CD4-positive, alpha-beta T cell treated with Interleukin-21 for 1 hour (primary cell): ENCODE measurements at places on chromosomes 6 and 20.

- no peak for DNase-seq
Measured at GRCh38 chr6:727856-728255, 34.9 kb upstream of the EXOC2 start.

GRCh38 chr6:49555951-49556350, 5.5 kb downstream of the C6orf141 start:
- no peak for DNase-seq

- no peak for DNase-seq
Measured at GRCh38 chr6:165937564-165938358, 229.9 kb downstream of the TBXT start.

GRCh38 chr6:36676141-36677058, 2.1 kb upstream of the CDKN1A start:
- DNase-seq, result no peak

DNA sequence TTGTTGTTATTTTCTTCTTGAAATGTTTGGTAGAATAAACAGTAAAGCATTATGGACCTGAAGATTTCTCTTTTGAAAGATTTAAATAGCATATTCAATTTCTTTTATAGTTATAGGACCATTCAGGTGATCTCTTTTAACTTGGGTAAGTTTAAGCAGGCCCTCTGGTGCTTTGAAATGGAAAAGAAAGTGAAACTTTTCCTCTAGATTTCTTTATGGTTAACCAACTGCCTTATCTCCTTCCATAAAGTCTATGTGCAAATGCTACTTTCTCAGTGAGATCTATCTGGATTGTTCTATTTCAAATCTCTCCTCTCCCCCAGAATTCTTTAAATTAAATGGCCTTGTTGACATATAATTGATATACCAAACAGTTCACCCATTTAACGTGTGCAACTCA, 54.0 kb downstream of the PHACTR2 start:
- no peak for DNase-seq

DNA sequence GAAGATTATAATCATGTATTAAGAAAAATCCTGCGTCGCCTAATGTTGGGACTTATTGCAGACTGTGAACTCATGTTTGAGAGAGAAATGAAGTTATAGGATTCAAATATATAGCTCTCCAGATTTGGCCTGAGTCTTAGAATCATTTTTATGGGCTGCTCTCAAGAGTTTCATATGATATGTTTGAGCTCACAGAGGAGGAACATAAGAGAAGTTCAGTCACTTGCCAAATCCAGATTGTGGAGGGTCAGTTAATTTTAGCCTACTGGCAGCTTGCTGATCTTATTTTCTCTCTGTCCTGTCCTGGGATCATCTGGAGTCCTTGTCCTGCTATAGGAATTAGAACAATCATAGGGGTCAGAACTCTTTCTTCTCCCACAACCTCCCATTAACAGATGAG, 186.1 kb upstream of the SUPT3H start:
- DNase-seq, result no peak

DNA sequence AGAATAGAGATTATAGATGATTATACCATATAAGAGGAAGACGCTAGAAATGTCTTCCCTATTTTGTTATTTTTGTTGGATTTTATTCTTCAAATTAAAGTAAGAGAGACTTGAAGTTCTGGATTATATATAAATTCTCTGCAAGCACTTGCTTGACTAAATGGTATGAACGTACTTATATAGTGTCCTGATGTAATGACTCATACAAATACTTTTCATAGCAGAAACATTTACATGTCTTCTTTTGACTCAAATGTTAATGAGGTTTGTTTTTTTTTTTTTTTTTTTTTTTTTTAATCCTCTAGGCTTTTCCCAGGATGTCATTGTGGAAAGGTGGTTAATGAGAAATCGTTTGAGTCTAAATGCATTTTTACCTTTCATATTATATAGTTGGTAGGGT, 55.0 kb downstream of the PDE7B start:
- no peak for DNase-seq

DNA sequence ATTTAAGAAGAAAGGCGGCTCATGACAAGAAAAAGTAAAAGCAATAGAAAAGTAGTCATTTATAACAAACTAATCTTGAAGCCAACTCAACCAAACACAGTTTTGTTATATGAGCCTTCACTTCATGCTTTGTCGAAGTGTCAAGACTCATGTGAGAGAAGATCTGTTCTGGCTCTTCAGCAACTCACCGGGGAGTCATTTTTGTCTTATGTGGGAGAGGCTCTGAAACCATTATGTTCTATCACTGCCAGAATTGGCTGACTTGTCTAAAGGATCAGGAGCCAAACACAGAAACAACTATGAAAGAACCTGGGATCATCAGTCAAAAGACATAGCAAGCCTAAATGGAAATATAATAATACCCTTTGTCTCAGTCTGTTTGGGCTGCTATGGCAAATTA, 105.2 kb downstream of the CDK19 start:
- no peak for DNase-seq

- DNase-seq, result no peak
Measured at GRCh38 chr20:63087872-63088680, 81.3 kb upstream of the BHLHE23 start.

DNA sequence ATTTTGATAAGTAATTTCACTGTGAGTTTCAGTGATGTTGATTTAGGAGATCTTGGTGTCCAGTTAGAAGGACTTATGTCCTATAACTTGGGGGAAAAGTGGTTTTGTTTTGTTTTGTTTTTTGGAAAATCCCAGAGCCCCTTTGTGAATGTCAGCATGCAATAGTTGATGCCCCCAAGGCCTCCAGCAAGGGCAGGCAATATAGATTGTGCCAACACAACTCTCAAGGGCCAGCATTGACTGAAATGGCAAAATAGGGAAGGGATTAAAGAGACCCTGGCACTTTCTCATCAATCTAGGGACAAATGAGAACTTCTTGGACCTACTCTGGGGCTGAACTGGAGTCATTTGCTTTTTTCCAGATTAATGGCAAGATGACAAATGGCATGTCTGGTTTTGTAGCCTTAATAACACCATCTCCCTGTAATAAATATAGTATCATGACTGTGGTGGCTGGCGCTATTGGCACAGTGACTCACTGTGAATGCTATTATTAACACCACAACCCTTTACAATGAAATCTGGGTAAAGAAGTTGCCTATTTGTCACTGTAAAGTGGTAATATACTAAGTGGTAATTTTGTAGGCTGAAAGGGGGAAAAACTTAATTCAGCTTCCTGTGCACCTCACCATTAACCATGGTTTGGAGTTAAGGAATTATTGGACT, 51.8 kb downstream of the ABRACL start:
- no peak for DNase-seq

DNA sequence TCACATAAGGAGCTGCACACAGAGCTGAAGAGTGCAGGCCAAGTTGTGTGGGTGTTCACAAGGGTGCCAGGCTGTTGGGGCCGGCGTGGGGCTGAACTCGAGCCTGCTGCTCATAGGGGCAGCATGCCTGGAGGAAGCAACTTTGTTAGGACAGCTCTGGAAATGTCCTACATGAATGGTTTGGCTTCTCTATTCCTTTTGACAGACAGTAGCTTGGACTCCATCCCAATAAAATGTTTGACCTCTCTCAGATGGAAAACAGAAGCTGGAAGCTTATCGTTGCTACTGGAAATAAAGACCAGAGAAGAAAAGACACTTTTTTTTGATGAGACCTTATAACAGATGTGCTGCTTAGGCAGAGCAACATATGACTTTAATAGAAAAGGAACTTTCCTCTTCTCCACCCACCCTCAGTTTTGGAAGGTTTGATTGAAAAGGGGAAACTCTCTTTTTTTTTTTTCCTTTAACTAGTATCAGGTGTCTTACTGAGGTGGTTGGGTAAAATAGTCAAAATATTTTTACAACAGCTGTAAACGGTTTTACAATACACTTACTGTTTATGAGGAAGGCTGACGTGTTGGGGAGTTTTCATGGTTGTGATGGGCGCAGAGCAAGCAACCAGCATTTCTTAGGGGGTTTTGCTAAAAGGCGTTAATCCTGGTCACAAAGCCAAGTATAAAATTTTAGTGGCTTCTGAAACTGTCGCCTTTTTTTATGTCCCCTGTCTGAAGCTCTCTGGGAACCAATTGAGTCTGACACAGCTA, 80.7 kb upstream of the EEF1E1 start:
- DNase-seq, result no peak

DNA sequence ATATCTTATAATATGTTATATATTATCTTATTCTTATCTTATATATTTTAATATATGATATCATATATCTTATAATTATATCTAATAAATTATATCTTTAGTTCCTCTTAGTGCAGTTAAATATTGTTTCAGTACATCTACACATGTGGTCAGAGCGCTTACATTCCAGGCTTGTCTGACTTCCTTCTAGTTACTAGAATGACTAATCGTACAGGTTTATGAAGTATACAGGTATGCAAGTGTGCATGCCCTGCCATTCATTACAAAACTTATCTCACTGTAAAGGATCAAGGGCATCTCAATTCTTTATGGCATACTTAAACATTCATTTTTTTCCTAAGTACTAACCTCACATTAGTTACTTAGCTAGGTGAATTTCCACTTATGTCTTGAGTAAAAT, 1278.0 kb upstream of the MAP3K7 start:
- DNase-seq, result no peak

GRCh38 chr6:160714731-160715316, 12.8 kb downstream of the PLG start:
- DNase-seq, result no peak

GRCh38 chr20:8790442-8791074, 278.3 kb upstream of the PLCB4 start:
- DNase-seq, result no peak

- DNase-seq, result no peak
Measured at GRCh38 chr6:104596091-104596490, 263.6 kb downstream of the HACE1 start.

- DNase-seq, result no peak
Measured at GRCh38 chr6:73177221-73177944, 47.9 kb downstream of the KHDC1L start.

GRCh38 chr20:37179683-37180524, 556 bp upstream of the MROH8 start:
- DNase-seq, result no peak

DNA sequence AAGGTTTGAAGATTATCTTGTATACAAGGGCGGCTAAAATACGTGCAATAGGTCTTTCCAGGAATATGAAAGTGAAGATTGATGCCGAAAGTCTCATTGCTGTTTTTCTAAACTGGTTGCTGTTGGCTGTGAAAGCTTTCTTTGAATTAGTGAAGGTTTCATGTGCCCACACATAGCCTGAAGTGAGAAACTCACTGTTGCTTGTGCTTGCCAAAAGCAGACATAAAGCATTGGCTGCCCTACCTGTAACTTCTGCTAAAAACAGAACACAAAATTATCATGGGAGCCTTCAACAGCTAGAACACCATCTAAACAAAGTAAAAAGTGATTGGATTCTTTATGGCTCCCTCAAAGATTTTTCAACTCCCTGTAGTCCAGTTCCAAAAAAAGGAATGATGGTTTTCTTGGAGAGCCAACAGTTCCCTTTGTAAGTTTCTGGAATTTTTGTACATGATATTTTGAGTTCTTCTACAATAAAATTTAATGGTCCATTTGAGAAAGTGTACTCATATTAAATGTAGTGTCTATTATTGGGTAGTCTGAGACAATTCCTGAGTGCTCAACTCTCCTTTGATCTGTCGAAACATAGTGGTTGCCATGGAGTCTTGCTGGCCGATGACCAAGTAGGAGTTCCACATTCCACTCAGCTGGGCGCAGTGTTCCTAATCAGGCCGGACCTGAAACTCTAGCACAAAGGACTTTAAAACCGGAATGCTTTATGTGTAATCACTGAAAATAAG, 68.5 kb downstream of the PLEKHG1 start:
- no peak for DNase-seq

DNA sequence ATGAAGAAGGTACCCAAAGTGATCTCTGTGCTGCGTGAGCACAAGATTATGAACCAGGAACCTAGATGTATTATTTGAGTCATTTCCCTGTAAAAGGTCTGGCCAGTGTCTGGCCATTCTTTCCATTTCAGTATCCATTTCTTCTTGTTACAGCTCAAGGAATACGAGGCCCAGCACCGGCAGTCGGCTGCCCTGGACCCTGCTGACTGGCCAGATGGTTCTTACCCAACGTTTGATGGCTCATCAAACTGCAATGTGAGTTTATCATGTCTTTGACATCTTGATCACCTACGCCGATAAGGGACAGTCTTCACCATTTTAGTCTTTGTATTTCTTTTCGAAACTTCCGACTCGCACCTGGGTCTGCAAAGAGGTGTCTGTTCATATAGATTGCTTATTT, 144.8 kb downstream of the SASH1 start:
- DNase-seq, result no peak

DNA sequence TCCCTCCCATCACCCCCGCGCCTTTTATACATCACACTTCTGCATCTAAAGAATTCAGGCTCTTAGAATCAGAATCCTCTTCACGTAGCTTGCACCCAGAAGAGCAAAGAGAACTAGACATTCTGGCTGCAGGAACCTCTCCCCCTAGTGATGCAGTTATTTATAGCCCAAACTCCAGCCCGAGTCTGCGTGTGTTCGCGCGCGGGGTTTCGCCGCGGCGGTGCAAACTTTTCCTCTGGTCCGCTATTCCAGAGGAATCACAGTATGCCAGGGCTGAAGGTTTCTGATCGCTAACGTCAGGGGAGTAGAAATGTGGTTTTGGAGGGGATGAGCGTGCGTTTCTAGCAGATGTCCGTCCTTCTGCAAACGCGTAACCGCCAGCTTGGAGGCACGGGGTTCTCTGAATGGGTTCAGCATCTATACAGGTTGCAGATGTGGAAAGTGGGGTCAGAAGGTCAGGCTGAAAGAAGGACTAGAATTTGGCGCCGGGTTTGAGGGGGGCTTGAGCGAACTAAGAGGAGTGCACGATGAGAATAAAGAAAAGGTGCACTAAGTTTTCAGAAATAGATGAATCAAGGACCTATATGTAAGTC, 1.8 kb downstream of the EPHA7 start:
- no peak for DNase-seq

DNA sequence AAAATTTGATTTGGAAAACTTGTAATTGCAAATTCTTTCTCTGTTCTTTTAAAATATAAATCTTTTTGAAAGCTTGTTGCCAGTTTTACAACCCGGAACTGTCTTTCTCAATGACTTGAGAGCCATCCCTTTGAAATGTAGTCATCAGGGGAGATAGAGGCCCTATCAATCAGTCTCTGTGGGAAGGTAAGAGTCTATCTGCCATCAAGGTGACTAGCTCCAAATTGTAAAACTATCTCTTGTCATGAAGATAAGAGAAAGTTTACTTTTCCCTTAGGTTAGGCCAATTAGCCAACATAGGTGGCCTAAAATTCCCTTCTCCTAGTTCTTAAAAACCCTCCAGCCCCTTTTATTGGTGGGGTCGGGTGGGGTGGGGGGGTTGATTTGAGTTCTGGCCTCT, 469.1 kb upstream of the IRAK1BP1 start:
- DNase-seq, result no peak

DNA sequence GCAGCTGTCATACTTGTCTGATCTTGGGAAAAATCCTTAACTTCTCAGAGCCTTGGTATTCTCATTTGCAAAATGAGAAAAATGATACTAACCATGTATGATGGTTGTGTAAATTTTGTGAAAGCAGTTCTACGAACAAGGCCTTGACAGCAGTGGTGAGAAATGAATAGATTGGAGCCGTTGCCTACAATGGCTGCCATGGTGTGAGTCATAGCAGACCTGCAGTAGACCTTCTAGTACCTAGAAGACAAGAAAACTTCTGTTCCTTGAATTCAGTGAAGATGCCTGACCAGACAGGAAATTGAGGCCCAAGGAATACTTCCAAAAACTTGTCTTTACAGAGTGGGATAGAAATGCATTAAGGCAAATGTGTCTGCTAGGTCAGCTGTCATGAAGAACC, 338.9 kb downstream of the QKI start:
- no peak for DNase-seq

- DNase-seq, result no peak
Measured at GRCh38 chr6:90621581-90621980, 34.7 kb upstream of the MAP3K7 start.

GRCh38 chr20:46816886-46817638, 77.6 kb upstream of the EYA2 start:
- DNase-seq, result no peak
